ENCODE measurements at places on chromosomes 12 and 14. TPM values are rescaled to one million over a fixed set of nuclear protein-coding genes. Genes with fewer than 3 reads are reported as not detected.

The E2F7 gene
- 38.9 TPM for total RNA-seq

DNA sequence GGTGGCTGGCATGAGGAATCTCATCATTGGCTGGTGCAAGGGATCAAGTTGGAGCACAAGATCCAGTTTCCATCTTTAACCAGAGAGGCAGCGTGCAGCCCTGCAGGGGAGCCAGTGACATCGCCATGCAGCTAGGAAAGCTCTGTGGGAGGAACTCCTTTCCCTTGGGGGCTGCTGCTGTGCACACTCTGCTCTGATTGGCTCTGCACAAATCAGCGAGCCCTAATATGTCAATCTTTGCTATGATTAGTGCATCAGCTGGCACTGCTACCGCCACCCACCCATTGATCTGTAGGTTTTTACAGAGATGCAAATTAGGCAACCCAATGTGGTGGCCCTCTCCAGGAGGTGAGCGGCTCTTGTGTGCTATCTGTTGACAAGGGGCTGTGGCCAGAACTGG, 262.6 kb downstream of the PCNX1 start:
- DNase-seq = no peak

DNA sequence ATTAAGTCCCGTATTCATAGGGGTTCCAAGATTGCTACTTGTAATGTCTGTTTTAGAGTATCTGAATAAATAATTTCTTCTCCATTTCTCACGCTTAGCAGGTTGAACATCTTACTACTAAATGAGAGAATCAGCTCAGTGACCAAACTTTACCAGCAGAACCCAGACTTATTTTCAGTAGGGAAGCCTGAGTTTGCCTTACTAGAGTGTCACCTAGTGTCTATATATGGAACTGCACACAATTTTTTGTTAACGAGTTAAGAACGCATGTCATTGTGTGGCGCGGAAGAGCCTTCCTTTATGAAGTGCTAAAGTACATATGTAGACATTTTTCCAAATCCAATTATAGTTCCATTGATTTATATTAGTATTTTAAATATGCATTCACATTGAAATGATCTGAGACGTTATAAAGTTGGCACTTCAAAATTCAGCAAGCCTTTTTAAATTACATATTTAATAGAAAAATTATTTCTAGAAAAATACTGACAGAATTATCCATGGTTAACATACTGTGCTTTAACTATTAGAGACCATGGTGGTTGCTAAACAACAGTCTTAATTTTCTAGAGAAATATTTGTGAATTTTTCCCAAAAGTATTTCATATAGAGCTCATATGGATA, 88.3 kb downstream of the RPS29 start:
- DNase-seq = peak; percentile 61

DNA sequence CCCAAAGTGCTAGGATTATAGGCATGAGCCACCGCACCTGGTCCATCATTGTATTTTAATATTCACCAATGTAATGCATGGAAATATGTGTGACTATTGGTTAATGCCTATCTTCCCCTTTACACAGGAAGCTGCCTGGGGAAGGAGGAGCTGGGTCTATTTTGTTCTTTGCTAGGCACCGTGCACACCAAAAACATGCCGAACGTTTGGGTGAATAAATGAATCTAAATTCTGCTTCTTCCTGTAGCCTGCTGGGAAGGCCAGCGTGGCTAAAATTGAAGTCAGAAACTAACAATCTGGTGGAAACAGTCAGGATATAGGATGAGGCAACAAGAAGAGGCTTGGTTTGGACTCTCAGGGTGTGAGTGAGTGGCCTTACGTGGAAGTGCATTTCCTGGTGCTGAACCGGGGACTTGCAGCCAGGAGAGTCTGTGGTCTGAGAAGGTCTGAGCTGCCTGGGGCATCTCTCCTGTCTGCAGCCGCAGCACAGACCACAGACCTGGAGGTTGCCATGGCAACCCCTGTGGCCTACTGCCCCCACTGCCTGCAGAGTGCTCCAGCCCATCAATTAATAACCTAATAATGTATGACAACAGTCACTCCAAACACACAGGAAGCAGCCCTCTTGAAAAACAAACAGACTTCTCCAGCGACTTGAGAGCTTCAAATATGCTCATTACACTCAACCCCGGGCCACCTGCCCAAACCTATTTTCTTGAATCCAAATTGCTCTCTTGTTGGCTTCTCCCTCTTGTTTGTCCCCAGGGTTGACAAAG, 5.5 kb upstream of the GPR68 start:
- peak; percentile 88 for DNase-seq

The PTHLH gene
- total RNA-seq = 0.87 TPM

DNA sequence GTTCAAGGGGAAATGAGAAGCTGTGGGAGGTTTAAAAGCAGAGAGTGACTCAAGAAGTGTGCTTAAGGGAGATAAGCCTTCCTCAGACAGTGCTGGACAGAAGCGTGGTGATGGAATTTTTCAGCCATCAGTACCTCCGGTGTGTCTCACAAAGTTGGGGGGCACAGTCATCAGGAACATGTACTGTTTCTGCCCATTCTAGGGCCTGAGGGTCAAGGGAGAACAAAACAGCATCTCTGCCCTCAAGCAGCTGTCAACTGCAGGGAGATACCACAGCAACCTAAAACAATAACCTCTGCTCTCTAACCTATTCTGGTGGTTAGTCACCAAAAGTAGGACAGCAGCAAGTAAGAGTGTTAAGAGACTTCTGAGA, 2.0 kb upstream of the STON2 start:
- DNase-seq = peak; percentile 73

The FAM186B gene
- total RNA-seq = 0.17 TPM

The CAND1 gene
- total RNA-seq = 123 TPM

The SUOX gene
- 15.9 TPM for total RNA-seq

- no peak for DNase-seq
Observed at GRCh38 chr12:53324113-53324778, 2.8 kb upstream of the AAAS start.

The SLC15A4 gene
- total RNA-seq = 29.7 TPM

The PRKD1 gene
- total RNA-seq = 6.0 TPM

GRCh38 chr12:68641138-68641537, 30.4 kb downstream of the RAP1B start:
- DNase-seq = no peak

DNA sequence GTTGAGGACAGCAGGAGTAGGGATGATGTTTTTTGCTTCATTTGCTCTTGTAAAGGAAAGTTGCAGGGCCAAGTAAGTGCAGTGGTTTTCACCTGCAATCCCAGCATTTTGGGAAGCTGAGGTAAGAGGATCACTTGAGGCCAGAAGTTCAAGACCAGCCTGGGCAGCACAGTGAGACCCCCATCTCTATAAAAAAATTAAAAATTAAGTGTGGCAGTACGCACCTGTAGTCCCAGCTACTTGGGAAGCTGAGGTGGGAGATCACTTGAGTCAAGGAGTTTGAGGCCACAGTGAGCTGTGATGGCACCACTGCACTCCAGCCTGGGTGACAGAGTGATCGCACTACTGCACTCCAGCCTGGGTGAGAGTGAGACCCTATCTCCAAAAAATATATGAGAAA, 10.8 kb downstream of the DPF3 start:
- no peak for DNase-seq

The SIX1 gene
- 3.9 TPM for total RNA-seq

GRCh38 chr14:105217774-105218173, 30.6 kb upstream of the BTBD6 start:
- no peak for DNase-seq

All from HT1080 (cell line).